Stimulated activated CD8-positive, alpha-beta memory T cell treated with anti-CD3 and anti-CD28 coated beads, Interleukin-15, amount 100 ng/mL, for 24 hours (primary cell): ENCODE measurements at places on chromosomes 12 and 14.

- DNase-seq = no peak
These were observed 44.7 kb downstream of the RBM19 start for GRCh38 chr12:113921430-113921829.

GRCh38 chr12:4177262-4177661 is 96.3 kb upstream of the CCND2 start:
- DNase-seq = no peak

- DNase-seq = no peak
These were observed 13.2 kb upstream of the COL2A1 start for GRCh38 chr12:48017496-48017895.

GRCh38 chr12:79927772-79928474 is 7.0 kb downstream of the PPP1R12A start:
- no peak for DNase-seq

GRCh38 chr14:38135106-38135867 is 72.4 kb upstream of the SSTR1 start:
- no peak for DNase-seq
